NCI-H1436 (cell line): ENCODE measurements at places on chromosomes 16 and 17.

- DNase-seq, result no peak
Observed at GRCh38 chr16:12891836-12892235, 9.6 kb upstream of the SHISA9 start.

GRCh38 chr16:23223368-23223767, 40.8 kb downstream of the SCNN1G start:
- DNase-seq, result no peak

- no peak for DNase-seq
Observed at GRCh38 chr17:77425791-77426641, 285.2 kb downstream of the SEC14L1 start.

- peak; percentile 65 for DNase-seq
Observed at GRCh38 chr17:41329279-41329948, 13.9 kb upstream of the KRTAP17-1 start.

- no peak for DNase-seq
Observed at GRCh38 chr17:72136692-72137091, 15.9 kb downstream of the SOX9 start.

GRCh38 chr16:4923853-4924252, 13.1 kb downstream of the PPL start:
- DNase-seq, result no peak

GRCh38 chr16:53925107-53925410, 221.1 kb downstream of the FTO start:
- DNase-seq, result no peak

- DNase-seq, result no peak
Observed at GRCh38 chr17:45387739-45388138, 44.9 kb downstream of the ARHGAP27 start.

- DNase-seq, result no peak
Observed at GRCh38 chr17:48770954-48771353, 42.4 kb upstream of the HOXB13 start.

- no peak for DNase-seq
Observed at GRCh38 chr17:4969047-4969550, 1.5 kb upstream of the SPAG7 start.

GRCh38 chr17:50721194-50722010, 2.0 kb downstream of the LUC7L3 start:
- DNase-seq, result no peak

DNA sequence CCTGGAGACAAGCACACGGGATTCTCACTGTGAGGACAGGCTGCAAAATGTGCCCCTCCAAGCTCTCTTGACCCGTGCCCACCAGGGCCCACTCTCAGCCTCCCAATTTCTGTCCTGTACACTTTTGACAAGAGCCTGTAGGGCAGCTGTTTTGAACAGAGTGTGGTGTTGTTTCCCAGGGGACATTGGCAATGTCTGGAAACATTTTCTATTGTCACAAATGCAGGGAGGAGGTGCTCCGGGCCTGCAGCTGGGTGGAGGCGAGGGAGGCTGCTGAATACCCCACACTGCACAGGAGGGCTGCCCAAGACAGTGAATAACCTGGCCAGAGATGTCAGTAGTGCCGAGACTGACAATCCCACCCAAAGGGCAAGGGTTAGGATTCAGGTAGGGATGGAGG, 10.5 kb downstream of the CEP295NL start:
- no peak for DNase-seq

DNA sequence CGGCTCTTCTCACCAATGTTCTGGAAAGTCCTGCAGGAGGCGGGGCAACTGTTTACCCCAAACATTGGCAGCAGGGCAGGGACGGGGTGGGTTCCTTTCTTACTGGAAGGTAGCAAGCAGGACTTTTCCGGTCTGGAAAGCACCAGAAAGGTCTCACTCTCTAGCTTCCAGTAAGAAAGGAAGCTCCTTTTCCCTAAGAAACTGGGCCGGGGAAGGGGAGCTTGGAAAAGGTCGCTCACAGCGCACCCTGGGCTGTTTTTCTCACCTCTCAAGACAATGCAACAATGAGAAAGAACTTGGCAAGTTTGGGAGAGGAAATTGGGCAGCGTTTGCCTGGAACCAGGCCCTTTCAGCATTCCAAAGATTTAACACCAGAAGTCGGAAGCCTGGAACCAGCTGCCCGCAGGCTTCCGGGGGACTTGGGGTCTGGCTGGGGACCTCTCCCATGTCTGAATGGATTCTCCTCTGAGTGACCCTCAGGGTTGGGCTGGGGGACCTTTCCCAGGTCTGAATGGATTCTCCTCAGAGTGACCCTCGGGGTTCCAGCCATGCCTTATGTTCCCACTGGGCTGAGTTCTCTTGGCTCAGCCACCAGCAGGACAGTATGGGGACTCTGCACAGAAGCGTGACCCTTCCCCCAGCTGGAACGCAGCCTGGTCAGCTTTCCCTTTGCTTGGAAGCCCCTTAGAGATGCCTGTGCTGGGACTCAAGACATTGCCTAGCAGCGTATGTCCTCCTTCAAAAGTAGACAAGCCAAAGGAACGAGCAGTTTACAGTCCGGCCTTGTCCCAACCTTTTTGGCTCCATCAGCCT, 166.5 kb upstream of the PLCG2 start:
- DNase-seq, result no peak

DNA sequence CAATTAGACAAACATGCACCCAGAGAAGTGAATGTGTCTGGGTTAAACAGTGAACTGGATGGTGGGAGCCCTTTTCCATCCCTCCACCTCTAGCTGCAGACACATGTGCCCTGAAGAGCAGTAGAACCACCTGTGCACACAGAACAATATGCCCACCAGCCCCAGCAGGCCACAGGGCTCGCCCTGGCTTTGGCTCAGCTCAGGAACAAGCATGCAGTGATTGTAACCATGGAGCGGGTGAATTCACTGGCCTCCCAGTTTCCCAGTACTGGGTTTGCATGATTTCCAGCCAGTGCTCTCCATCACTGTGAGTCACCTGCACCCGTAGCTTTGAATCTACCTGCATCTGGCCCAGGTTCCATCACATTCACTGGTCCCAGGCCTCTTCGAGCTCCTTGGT, 5.2 kb downstream of the GPR179 start:
- no peak for DNase-seq
